ENCODE measurements at places on chromosomes 11 and 22. TPM values are rescaled to one million over a fixed set of nuclear protein-coding genes. Genes with fewer than 3 reads are reported as not detected.

- no peaks in the 10 kb centered on the region for H3K27me3 ChIP-seq
- H3K4me1 ChIP-seq = no peaks in the 10 kb centered on the region
- DNase-seq = no peak
- no peak overlapping the region for H3K4me3 ChIP-seq
Observed at GRCh38 chr11:133906241-133906640, 50.5 kb downstream of the IGSF9B start.

DNA sequence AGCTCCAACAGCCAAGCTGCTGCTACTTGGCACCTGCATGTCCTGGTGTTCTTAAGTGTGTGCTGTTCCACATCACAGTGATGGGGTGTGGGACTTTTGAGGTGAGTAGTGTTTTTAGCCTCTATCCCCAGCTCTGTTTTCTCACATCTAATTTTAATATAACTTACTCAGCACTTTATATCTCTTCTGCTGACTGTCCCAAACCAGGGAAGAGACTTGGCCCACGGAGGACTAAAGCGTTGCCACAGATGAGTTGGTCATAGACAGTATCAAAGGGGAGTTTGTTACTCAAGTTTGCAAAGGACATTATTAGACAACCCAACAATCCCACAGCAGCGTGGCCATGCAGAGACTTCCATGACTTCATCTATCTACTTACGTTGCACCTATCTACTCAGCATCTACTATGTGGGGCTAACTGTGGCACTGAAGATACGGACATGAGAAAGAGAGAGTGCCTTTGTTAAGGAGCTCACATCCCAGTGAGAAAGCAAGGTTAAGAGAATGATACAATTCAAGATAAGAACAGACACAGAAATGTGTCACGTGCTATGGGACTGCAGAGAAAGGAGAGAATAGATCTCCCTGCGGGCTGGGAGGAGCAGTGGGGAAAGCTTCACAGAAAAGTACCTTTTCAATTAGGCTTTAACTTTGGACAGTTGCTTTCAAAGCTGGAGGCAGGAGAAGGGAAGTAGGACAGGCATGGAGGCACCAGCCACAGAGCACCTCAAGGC, 82.4 kb downstream of the ME3 start:
- H3K36me3 ChIP-seq = no peaks in the 10 kb centered on the region
- peaks cover 25% of the 10 kb centered on the region for H3K4me1 ChIP-seq
- no peak for DNase-seq

GRCh38 chr11:71998649-71999310, at the start of gene IL18BP:
Gene IL18BP, plus strand, starts transcription at chr11:71998909. Its CDS starts 1,076 bp downstream, at chr11:71999985.
- H3K27me3 ChIP-seq = no peaks in the 10 kb centered on the region
- no peak within 1 kb of the TSS for H3K4me3 ChIP-seq
- H3K27ac ChIP-seq = no peak within 1 kb of the TSS
- no peaks in the 10 kb centered on the region for H3K4me1 ChIP-seq
- peaks cover 3% of the 10 kb centered on the region for H3K36me3 ChIP-seq
- DNase-seq = no peak

Gene KIF18A
- total RNA-seq = 17.0 TPM

Gene PAK1
- total RNA-seq = 127 TPM

Gene CEND1
- total RNA-seq = not detected
